GM04504 (cell line): ENCODE measurements at places on chromosomes 7 and 10.
A peak's percentile ranks its signal among the peaks of the same experiment; 100 is the strongest.

- DNase-seq = no peak
Measured at GRCh38 chr7:15648461-15648961, 38.0 kb downstream of the MEOX2 start.

- no peak for DNase-seq
Measured at GRCh38 chr7:13879143-13879542, 110.3 kb downstream of the ETV1 start.

DNA sequence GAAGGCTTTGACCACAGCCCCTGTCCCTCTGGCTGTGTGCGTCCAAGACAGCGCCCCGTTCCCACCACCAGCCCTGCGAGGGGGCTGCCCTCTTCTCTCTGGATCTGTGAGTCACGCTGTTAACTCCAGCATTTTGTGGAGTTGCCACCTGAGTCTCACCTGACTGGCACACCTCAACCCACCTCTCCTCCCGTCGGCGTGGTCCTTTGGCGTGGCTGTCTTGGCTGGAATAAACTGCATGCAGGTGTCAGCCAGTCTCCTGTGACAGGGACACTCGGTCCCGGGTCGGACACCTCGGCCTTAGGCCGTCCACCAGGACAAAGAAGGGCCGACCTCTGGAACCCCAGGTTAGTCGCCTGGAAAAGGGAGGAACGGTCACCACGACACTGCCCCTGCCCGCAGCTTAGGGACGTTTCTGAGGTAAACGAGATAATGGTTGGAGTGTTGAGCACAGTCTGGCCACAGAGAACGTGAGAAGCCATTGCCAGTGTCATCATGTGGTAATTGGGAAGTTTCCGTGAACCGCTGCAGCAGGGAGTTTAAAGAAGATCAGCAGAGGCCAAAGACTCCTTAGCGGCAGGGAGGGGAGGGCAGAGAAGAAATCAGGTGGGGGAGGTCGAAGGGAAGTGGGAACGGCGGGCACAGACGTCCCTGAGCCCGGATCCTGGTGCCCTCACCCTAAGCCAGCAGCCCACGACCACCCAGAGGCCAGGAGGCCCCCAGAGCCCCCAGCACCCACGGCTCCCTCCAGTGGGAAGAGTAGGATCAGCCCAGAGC is 73.6 kb upstream of the FAM20C start:
- no peak for DNase-seq

DNA sequence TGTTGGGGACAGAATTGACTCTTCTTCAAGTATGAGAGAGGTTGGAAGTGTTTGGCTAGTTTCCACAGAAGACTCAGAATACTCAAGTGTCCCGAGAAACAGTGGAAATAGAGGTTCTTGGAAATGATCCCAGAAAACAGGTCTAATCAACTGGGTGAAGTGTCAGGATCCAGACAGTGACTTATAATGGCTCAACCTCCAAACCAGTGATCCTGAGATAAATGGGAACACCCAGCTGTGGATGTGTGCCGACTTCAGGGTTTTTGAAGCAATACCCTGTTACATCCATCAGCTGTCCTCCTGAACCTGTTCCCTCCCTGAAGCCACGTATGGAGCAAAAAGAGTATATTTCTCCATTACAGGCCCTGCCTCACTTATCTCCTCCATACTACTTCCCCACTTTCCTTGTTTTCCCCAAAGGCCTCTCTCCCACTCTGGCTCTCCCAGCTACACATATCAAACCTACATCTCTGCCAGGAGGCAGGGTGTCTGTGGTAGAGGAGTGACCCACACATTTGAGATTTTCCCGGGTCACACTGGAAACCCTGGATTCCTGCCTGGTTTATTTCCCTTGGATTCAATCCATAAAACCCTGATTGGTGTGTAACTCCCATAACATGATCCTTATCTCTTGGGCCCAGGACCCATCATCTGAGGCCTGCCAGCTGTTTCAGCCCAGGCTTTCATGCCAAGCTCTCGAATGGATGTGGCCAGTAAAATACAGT is 17.6 kb upstream of the ELOVL3 start:
- no peak for DNase-seq

- DNase-seq = no peak
Measured at GRCh38 chr10:97479939-97480338, 18.3 kb downstream of the MMS19 start.

GRCh38 chr7:1059200-1060091 is 15.1 kb downstream of the GPR146 start:
- DNase-seq = no peak

DNA sequence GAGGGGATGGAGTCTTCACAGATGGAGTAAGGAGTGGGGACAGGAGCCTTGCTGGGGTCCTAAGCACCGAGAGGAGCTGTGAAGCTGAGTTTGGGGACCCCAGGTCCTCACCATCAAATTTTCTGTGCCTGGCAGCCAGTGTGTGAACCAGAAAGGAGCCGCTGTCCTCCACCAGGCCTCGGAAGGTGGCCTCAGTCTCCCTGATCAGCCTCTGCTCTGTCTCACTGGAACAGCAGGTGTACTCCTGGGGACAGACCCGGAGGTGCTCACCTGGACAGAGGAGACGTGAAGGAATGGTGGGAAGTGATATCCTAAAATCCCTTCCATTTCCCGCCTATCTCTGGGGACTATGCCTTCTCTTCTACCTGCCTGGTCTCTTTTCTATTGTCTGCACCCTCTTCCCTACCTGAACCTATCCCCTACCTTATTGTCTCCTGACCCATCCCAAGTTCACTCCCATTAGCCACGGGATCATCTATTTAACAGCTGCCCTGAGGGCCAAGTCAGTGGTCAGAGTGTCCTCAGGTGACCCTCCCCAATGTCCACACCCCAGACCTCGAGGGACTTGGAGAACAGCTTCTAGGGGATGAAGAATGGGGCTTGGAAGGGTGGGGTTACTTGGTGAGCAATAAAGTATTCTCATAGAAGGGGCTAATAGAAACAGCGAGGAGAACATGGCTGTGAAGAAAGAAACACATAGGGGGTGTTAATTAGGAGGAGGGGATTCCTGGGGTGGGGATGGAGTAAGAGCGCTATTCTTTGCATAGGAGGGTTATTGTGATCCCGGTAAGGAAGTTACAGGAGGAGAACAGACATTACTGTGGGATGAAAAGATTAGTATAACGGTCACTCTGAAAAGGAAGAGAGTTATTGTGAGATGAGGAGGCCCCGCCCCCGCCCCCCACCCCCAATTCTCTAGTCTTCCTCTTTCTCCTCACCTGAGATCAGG is 811 bp downstream of the GPC2 start:
- DNase-seq = no peak

GRCh38 chr7:74038194-74038961 is 10.4 kb downstream of the ELN start:
- no peak for DNase-seq

DNA sequence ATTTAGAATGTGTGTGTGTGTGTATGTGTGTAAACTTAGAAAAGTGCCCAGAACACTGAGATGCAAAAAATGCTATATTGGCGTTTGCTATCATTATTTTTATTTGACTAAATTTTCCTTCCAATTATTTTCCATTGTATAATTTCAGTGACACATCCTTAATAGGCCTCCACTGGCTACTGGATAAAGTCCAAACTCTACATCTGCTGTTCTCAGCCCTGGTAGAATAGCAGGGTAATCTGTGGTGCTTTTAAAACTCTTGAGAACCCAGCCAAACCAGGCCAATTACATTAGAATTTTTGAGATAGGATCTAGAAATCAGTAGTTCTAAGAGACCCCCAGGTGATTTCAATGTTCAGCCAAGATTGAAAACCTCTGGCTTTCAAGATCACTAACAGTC is 66.4 kb downstream of the ZNF503 start:
- no peak for DNase-seq

DNA sequence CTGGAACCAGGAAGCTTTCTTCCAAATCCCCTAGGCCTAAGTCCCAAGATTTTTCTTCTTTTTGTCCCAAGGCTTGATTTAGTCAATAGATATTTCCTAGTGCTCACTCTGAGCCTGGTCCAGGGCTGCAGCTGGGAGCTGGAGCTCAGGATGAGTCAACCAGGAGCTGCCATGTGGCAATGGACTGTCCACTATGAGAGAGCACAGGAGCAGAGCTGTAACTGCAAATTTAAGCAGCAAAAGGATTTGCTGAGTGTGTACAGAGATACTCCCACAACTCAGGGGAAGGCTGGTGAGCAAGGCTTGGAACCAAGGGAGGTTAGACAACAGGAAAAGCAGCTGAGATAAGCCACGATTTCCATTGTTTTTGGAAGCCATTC is 92.1 kb upstream of the CXCL12 start:
- DNase-seq = peak; percentile 49
